Stimulated activated CD4-positive, alpha-beta T cell treated with anti-CD3 and anti-CD28 coated beads, Interleukin-2, amount 100 ng/mL, for 4 hours (primary cell): ENCODE measurements at places on chromosomes 6 and 20.

DNA sequence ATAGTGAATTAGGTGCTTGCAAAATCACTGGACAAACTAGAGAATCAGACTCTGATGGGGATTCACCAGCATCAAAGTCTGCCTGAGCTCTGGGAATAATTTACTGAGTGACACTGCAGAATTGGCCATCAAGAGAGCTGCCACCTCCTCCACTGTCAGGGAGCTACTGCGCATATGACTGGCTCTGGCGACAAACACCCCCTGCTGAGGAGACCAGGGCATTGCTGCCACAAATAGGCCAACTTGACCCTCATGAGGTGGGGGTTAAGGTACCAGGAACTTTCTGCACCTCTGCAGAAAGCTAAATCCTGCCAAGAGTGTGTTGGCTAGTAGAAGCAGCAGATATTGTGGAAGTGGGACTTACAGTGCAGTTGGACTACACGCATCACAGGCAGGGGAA, 88.0 kb downstream of the CDS2 start:
- no peak for DNase-seq

- DNase-seq = no peak
Measured at GRCh38 chr6:49423817-49424216, 39.2 kb downstream of the MMUT start.

GRCh38 chr20:45337367-45338120, 10.7 kb downstream of the SDC4 start:
- DNase-seq = no peak

DNA sequence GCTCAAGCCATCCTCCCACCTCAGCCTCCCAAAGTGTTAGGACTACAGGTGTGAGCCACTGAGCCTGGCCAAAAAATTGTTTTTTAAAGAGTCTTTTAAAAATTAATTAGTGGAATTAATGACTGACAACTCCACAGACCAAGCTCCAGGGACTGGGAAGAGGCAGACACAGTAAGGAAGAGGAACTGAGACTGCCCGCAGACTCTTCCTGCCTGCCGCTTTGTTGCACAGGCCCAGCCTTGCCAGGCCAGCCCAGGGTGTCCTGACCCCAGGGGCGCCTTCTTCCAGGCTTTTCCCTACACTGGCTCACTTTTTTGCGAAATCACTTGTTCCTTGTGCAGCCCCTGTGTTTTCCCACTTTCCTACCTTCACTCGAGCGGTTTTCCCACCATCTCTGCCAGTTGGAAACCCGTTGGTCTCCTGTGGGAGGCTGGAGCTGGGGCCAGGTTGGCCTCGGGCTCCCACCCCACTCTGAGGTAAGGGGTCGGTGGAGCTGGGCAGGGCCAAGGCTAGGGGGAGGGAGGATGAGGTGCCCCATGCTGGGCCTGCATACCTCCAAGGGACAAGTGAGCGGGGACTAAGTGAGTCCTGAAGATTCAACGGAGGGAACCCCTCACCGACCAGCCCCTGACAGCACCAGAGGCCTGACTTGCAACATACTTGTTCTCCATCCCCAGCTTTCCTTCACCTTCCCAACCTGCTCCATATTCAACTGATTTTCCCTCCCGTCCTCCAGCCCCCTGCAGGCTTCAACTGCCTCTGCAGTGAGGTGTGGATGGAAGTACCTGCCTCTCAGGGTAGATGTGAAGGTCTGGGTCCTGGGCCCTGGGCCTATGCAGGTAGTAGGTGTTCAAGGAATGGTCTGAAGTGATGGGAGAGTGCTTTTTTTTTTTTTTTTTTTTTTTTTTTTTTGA, 23.5 kb upstream of the SMIM29 start:
- no peak for DNase-seq

DNA sequence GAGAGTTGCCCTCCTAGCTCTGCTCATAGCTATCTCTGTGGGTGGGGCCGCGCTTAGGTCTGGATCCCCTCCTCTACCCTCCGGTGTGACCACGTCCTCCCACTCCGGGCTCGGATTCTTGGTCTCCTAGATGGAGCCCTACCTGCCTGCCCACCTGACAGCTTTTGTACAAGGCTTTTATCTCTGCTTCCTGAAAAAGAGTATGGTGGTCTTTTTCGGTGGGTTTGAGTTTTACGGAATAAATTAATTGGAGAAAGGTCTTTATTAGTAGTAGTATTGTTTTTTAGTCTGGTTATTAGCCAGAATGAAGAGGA, 773 bp downstream of the SMAP1 start:
- DNase-seq = no peak
